ENCODE measurements at places on chromosomes 1 and 21.

GRCh38 chr1:158310623-158311022 lies 20.7 kb downstream of the CD1B start:
- DNase-seq = no peak

- DNase-seq = no peak
Observed at GRCh38 chr1:19617376-19617775, 26.7 kb upstream of the NBL1 start.

GRCh38 chr1:206655471-206655882 lies 20.1 kb downstream of the DYRK3 start:
- DNase-seq = no peak

DNA sequence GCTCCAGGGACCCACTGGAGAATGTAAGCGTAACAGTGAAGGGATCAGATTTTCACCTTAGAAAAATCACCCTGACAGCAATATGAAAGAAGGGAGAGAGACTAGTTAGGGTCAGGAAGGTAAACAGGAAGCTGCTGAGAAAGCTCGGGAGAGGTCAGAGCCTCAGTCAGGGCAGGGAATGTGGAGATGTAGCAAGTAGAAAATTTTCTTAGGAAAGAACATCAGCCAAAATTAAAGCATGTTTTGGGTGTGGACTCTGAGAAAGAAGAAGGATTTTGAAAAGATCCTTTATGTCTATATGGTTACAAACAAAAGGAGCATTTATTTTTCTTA lies 16.7 kb upstream of the ERICH3 start:
- DNase-seq = no peak
